ENCODE measurements at places on chromosomes 3 and 15.

DNA sequence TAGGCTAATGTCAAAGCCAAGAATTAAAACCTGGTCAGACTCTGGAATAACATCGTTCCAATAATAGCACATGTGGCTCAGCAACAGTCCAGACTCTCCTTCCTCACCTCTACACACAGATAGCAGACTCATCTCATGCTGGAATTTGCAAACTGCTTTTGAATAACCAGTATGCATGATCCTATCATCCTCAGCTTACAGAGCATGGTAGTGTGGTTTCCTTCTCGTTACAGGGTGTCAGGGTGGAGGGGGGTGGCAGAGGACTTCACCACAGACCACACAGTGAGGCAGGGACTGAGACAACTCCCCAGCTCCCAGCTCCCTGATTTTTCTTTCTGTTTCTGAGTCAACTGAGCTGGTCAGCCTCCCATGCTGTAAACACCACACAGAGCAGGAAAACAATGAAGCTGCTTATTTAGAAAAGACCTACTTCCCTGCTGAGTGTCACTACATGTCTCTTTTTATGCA lies 101.6 kb downstream of the RPL22L1 start:
- DNase-seq = no peak

DNA sequence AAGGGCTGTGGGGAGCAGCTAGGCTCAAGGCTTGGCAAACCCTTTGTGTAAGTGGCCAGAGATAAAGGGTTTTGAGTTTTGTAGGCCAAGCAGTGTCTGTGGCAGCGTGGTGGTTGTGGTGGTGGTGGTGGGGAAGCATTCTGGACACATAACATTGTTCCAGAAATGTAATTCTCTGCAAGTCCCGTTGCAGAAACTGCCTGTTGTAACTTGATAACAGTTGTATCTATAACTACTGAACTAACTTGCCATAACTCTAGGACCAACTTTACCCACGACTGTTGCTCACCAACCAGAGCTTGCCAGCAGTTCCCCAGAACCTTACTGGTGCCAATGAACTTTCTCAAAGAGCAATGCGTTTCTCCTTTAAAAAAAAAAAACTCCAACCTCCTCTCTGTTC lies 18.1 kb upstream of the TMEM40 start:
- DNase-seq = no peak

- no peak for DNase-seq
These were observed 42.8 kb downstream of the MYO5C start for GRCh38 chr15:52252781-52253180.

DNA sequence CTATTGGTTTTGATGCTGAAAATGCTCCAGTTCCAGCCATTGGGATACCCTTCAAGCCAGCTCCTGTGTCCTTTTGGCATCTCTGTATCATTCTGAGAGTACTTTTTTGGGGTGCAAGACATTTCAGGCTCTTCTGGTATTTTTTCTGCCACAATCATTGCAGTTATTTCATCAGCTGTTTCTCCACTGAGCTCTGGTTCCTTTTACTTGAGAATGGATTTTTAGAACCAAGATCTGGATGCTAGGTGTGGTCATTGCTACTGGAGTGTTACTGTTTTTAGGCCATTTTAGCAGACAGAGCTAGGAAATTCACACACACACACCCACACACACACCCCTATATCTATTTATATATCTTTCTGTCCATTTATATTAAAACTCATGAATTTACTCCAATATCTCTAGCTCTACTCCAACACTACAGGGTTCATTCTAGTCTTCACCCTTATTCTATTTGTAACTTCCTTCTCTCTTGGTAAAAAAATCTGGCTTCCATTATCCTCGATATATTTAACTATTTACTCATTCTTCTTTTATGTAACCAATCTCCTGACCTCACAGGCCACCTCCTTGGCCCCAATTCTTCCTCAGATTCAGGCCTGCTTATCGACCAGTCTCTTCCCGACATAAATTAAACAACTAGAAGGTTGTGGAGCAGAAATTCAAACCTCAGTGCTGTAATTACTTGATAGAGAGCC lies 17.0 kb downstream of the SLC35G2 start:
- DNase-seq = no peak

- no peak for DNase-seq
These were observed 68.2 kb upstream of the GSK3B start for GRCh38 chr3:120162400-120162799.

DNA sequence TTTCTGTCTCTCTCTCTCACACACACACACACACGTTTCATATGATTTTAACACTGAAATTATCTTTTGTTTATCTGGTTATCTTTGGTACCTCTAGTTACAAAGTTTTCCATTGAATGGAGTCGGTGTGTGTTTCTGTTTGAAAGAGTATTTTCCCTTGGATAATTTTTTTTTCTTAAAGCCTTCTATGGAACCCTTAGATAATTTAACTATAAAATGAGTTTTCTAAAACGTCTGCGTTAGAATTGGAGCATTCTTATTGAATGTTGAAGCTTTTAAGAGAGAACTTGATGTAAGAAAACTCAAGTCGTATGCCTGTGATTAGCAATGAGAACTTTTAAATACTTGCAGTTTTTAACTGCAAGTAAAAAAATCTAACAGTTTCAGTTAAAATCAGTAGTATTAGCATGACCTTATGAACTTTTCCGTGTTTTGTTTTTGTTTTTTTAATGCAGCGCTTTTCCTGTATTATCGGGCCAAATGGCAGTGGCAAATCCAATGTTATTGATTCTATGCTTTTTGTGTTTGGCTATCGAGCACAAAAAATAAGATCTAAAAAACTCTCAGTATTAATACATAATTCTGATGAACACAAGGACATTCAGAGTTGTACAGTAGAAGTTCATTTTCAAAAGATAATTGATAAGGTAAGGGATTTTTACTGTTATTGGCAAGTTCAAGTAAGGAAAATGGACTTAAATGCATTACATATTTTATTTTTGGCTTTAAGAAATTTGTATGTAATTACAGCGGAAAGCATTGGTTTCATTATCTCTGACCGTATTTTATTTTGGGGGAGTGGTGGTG lies 3.0 kb downstream of the SMC4 start:
- no peak for DNase-seq

- DNase-seq = no peak
These were observed 243.3 kb upstream of the TBL1XR1 start for GRCh38 chr3:177440456-177441104.

- no peak for DNase-seq
These were observed 33.4 kb downstream of the EIF3J start for GRCh38 chr15:44570361-44570760.

- DNase-seq = no peak
These were observed 4.7 kb upstream of the CLASP2 start for GRCh38 chr3:33722626-33723370.

DNA sequence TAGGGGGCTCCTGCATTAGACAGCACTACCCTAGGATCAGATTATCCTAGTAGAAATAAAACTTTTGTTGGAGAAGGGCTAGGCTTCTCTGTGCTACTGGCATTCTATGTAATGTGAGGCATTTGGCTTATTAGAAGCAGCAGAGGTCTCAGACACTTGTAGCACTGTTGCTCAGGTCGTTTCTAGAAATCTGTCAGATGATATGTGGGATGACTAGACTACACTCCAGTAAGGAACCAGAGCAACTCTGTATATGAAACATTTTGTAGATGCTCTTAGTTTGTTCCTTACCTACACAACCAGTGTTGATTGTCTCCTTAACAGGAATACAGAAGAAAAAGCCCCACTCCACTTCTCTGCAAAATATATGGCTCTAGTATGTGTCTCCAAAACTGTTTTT lies 21.9 kb upstream of the FBXL22 start:
- no peak for DNase-seq

Data from activated CD8-positive, alpha-beta T cell treated with anti-CD3 and anti-CD28 coated beads for 36 hours (primary cell).